CD4-positive, alpha-beta T cell treated with Interleukin-17A for 4 hours (primary cell): ENCODE measurements at places on chromosomes 2 and 18.

DNA sequence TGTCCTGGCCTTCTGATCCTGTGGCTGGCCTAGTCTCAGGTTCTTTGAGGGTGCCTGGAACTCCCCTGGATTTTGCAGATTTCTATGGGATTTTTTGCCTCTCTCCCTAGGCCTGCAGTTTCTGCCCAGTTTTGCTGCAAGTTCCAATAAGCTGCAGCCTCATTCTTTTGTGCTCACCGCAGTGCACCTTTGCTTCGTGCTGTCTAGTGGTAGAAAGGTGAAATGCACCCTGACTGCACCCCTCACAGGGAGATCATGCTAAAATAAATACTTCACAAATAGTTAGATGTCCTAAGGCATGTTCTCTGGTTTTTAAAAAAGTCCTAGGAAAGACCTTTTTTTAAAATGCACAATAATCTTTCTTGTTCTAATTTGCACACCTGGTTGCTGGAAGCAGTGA is 72.5 kb downstream of the GNAL start:
- DNase-seq, result no peak

GRCh38 chr2:127891811-127892210 is 6.1 kb upstream of the AMMECR1L start:
- no peak for DNase-seq

GRCh38 chr18:33282709-33283333 is 157.7 kb downstream of the CCDC178 start:
- no peak for DNase-seq

GRCh38 chr18:43866696-43867095 is 589.4 kb upstream of the SYT4 start:
- DNase-seq, result no peak

- DNase-seq, result no peak
Observed at GRCh38 chr2:31420936-31421335, 6.4 kb upstream of the XDH start.

GRCh38 chr18:62342884-62343283 is 17.8 kb downstream of the TNFRSF11A start:
- DNase-seq, result no peak

GRCh38 chr2:216480221-216480620 is 18.4 kb upstream of the RPL37A start:
- DNase-seq, result no peak

- no peak for DNase-seq
Observed at GRCh38 chr2:115412501-115412900, 970.1 kb downstream of the DPP10 start.

DNA sequence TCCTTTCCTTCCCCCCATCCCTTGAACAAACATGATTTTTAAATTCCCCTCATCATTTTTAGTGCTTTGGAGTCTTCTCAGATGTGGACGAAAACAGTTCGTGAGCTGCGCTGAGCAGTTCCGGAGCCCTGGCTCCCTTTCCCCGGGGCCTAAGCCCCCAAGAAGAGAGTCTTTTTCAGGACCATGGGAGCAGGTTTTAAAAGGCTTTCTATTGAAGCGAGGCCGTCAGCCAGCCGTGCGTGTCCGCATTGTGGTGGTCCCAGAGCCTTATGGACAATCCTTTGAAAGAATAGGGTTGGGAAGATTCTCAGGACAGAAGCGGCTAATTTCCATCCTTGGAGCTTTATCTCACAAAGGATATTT is 290.7 kb downstream of the SOX11 start:
- DNase-seq, result no peak

DNA sequence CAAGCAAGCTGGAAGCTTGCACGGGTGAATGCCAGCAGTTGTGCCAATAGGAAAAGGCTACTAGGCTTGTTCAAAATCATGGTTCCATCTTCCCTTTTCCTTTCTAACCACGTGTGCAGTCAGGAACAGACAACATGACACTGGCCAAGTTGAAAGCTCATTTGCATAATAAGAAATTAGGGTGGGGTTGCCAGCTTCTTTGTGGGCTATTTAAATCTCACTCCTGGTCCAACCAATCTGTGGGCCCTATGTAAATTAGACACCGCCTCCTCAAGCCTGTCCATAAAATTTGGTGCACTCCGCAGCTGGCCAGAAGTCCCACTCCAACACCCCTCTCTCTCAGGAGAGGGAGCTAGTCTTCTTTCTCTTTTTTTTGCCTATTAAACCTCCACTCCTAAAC is 1948.4 kb upstream of the PIK3C3 start:
- no peak for DNase-seq

- no peak for DNase-seq
Observed at GRCh38 chr2:107618769-107619168, 207.9 kb upstream of the RGPD4 start.

DNA sequence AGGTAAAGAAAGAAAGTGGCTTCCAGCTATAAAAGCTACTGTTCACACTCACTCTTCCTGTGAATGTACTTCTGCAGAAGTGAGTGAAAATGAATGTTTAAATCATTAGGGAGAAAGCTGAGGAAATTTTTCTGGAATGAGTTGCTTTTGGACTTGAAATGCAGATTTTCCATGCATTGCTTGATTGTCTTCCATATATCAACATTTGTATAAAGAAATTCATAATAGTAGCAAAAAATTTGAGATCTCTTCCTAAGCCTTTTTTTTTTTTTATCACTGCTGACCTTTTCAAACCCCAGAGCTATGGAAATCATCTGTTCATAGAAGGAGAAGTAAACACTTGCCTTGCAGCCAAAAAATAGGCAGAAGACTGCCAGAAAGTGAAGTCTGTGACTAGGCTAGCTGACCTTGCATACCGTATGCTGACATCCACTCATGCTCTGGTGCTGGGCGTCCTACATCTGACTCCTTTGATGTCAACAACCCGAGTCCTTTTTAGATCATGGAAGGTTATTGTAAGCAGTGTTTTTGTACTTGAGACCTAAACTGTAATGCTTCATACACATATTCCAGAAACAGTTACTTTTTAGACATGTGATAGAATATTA is 154.5 kb upstream of the RASGRP3 start:
- DNase-seq, result no peak

GRCh38 chr2:11535899-11536344 is 2.1 kb downstream of the GREB1 start:
- DNase-seq, result no peak

GRCh38 chr2:10185046-10185445 is 62.5 kb downstream of the RRM2 start:
- no peak for DNase-seq

DNA sequence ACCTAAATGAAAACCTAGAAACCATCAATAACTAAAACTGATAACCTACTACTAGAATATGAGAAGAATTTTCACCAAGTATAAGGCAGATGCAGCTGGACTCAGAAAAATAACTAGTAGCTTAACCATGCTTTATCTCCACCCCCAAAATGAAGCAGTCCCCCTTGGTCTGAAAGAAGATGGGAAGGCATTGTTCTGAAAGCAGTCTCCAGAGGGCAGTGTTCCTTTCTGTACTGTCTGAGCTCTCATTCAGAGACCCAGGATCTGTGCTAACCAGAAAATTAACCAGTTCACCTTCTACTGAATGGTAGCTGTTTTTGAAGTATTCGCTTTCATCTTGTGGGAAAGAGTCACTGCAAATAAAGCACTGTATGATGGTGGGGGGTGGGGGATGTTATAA is 273.0 kb downstream of the PDE11A start:
- DNase-seq, result no peak

- peak; percentile 50 for DNase-seq
Observed at GRCh38 chr18:12271376-12272235, 17.4 kb downstream of the CIDEA start.

GRCh38 chr2:78839259-78839658 is 186.2 kb upstream of the REG3G start:
- DNase-seq, result no peak

DNA sequence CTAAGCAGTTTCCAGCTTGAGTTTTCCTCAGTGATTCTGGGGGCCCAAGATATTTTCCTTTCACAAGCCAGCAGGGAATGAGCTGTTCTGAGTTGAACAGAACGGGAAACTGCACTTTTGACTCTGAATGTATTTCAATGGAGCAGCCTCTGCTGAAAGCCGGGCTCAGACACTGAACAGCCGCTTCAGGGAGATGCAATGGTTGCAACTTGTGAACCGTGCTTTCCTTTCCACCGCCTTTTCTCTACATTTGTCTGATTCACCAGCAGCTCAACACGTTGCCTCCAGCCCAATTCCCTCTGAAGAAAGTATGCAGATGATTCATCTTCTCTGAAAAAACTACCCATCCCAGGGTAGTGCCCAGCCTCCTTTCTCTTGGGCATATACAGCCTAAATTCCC is 119.3 kb upstream of the PKDCC start:
- DNase-seq, result no peak

DNA sequence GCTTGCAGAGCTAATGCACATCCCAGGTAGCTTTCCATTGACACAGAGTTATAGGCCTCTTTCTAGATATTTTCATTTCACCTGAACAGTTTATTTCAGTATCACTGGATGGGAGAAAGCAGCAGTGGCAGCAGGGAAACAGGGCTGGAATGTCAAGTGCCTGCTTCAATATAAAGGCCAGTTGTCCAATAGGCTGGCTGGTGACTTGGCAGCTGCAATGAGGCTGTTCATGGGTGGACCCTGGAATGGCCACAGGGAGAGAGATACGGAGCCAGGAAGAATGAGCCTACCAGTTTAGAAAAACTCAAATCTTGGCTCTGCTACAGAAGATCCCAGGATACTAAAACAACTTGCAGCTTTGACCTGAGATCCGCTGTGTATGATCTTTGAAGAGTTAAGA is 185.0 kb downstream of the BCL11A start:
- DNase-seq, result no peak

GRCh38 chr2:27042159-27042661 is 9.3 kb upstream of the AGBL5 start:
- no peak for DNase-seq

GRCh38 chr2:83085869-83086268 is 1373.2 kb downstream of the SUCLG1 start:
- no peak for DNase-seq

DNA sequence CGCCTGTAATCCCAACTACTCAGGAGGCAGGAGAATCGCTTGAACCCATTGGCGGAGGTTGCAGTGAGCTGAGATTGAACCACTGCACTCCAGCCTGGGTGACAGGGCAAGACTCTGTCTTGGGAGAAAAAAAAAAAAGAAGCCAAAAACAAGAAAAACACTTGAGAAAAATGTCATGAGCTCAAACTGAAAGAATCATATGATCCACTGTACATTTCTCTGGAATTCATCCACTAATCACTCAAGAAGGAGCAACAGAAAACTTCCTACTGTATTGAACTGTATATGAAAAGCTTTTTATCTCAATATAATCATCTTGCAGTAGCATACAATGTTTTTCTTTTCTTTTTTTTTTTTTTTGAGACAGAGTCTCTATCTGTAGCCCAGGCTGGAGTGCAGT is 40.4 kb downstream of the EPG5 start:
- no peak for DNase-seq

GRCh38 chr18:34772887-34773286 is 62.8 kb downstream of the DTNA start:
- no peak for DNase-seq

DNA sequence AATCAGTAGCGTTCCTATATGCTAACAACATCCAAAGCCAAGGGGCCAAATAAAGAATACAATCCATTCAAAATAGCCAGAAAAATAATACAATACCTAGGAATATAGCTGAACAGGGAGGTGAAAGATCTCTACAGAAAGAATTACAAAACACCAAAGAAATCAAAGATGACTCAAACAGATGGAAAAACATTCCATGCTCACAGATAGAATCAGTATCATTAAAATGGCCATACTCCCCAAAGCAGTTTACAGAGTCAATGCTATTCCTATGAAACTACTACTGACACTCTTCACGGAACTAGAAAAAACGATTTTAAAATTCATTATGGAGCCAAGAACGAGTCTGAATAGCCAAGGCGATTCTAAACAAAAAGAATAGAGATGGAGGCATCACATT is 57.4 kb downstream of the CCBE1 start:
- no peak for DNase-seq
